ENCODE measurements at places on chromosomes 1 and 21.

- no peak for DNase-seq
Observed at GRCh38 chr1:9475061-9475627, 64.1 kb upstream of the SLC25A33 start.

DNA sequence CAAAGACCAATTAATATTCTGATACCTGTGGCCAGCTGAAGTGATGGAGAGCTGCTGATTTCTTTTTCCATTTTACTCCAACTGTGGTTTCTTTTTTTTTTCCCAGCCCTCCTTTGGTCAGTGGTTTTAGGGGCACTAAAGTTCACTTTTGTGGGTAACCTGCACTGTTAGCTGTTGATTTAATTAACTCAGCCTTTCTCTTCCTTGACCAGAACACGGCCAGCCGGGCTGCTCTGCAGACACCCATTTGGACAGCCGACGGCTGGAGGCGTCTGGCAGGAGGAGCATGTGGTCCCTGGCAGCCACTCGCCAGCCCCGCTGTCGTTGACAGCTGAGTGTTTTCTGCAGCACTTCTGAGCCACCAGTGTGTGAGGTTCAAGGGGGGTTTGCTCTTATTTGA lies 136.2 kb upstream of the RUNX3 start:
- DNase-seq: no peak

- no peak for DNase-seq
Observed at GRCh38 chr1:247430434-247430833, 14.5 kb downstream of the NLRP3 start.

- DNase-seq: no peak
Observed at GRCh38 chr1:15212954-15213291, 34.1 kb upstream of the FHAD1 start.

GRCh38 chr1:63794939-63795378 lies 21.1 kb downstream of the ROR1 start:
- DNase-seq: no peak

- DNase-seq: no peak
Observed at GRCh38 chr1:160256396-160257046, 5.8 kb downstream of the DCAF8 start.

DNA sequence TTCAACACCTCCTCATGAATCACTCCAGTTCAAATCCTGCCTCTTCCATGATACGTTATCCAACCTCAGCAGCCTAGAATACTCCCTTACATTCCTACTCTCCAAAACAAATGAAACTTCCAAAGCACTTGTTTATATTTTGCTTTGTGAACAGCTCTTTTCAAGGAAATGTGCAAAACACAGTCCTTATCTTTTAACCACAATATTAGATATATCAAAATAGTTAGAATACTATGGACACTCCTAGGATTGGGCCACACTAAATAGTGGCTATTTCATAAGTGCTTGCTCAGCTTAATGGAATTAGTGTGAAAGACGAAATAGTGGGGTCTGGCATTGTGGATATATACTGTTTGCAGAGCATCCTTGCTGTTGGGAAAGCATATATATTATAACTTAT lies 173.5 kb downstream of the ZC3H11B start:
- no peak for DNase-seq

DNA sequence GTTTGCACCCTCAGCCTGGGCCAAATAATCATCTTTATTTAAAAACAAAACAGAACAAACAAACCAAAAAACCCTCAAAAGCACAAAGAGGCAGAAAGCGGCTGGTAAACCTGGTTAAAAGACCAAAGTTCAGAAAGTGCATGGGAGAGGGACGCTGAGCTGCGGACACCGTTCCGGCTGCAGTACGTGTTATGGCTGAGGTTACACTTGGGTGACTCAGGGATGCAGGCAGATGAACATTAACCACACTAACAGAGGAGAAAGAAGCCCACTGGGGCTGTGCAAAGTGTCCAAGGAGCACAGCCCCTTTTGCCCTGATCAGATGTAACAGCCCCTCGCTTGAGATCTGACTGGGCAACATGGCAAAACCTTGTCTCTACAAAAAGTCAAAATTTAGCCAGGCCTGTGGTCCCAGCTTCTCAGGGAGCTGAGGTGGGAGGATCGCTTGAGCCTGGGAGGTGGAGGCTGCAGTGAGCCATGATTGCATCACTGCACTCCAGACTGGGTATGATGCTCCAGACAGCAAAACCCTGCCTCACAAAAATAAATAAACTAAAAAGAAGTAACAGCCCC lies 28.3 kb downstream of the GPR157 start:
- no peak for DNase-seq

DNA sequence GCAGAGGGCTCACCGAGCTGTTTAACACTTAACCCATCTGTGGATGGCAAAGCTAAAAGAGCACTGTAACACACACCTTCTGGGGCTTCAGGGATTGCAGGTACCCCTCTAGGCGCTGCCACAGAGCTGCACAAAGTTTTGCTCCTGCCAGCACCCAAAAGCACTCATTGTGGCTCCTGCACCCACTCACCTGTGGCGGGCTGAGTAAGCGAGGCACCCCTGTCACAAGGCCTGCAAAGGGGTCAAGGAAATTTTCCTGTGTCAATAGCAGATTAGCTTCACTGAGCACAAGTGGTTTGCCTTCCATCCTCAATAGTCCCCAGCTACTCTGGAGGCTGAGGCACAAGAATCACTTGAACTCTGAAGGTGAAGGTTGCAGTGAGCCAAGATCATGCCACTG lies 29.5 kb upstream of the KCNK1 start:
- no peak for DNase-seq
